ENCODE measurements at places on chromosomes 1 and 21.

DNA sequence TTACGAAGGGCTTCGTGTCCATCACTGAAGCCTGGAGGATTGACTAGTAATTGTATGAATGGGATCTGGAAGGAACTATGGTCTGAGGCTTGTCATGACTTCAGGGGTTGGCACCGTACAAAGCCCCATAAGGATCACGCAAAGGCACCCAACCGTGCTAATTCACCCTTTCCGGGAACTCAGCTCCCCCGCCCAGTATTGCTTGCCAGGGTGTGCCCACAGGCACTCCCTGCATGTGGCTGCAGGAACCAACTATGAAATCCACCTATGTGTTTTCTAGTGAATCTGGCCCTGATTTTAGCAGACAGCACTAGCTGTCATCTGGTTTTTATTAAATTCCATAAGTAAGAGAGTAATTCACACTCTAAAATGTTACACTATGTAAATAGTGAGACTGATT is 139.2 kb downstream of the TM2D1 start:
- no peak for DNase-seq

GRCh38 chr1:53081384-53082066 is 19.5 kb downstream of the PODN start:
- no peak for DNase-seq

DNA sequence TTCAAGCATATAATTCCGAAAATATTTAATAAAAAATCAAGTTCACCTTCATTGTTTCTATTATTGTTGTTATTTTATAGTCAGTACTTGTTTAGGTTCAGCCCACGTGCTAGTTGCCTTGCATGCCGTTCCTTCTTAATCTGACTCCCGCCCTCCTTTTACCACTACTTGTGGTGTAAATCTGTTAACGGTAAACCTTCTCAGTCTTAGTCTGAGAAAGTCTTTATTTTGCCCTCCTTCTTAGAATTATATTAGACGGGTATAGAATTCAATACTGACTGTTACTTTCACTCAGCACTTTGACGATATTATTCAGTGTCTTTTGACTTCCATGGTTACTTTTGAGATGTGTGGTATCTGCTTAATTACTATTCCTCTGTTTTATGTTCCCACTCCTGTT is 104.8 kb downstream of the RGL1 start:
- DNase-seq, result no peak

GRCh38 chr1:30948278-30948677 is 39.7 kb upstream of the SDC3 start:
- no peak for DNase-seq

- no peak for DNase-seq
Observed at GRCh38 chr1:101971304-101971703, 25.4 kb downstream of the OLFM3 start.

DNA sequence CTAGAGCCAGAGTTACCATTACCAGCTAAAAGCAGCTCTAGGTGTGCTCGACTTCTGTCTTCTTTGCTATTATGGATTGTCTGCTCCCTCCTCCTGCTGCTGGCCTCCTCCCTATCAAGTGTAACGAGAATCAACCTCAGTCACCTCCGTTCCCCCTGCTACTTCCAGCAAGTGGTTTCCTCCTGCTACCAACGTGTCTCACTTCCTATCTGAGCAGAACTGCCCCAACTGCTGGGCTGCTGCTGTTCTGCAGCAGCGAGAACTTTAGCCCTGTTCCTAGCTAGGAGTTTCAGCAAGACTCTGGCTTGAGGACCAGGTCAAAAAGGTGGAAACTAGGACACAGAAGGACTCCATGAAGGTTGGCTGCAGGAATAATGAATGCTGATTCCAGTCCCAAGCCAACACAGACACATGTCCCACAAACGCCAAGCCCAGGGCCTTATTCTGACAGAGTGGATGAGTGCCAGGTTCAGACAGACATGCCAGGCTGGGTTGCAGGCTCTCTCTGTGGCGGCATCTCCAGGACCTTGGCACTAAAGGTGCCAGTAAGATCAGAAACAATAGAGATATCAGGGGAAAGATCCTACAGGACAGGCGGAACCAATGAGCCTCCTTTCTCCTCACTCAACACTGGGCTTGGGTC is 46.9 kb downstream of the CD34 start:
- DNase-seq, result no peak

GRCh38 chr1:56901716-56902115 is 47.1 kb downstream of the C8A start:
- no peak for DNase-seq

DNA sequence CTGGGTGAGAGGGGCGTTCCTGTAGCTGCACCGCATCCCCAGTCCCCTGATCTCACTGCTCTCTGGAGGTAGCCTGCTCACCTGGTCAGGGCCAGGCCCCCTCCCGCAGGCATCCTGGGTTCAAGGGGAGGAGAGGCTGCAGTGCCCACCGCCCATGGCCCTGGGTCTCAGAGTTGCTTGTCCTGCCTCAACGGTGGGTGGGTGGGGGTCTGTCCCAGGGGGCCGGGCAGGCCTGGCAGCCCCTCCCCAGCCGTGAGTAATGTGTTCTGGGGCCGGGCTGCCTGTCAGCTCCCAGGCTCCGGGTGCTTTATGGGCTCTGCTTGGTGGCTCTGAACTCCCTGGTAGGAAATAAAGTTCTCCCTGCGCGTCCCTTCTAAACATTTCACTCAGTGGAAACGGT is 126.9 kb downstream of the CASZ1 start:
- DNase-seq, result no peak

- DNase-seq, result peak; percentile 57
Observed at GRCh38 chr1:225998560-225999226, 450 bp downstream of the SDE2 start.

DNA sequence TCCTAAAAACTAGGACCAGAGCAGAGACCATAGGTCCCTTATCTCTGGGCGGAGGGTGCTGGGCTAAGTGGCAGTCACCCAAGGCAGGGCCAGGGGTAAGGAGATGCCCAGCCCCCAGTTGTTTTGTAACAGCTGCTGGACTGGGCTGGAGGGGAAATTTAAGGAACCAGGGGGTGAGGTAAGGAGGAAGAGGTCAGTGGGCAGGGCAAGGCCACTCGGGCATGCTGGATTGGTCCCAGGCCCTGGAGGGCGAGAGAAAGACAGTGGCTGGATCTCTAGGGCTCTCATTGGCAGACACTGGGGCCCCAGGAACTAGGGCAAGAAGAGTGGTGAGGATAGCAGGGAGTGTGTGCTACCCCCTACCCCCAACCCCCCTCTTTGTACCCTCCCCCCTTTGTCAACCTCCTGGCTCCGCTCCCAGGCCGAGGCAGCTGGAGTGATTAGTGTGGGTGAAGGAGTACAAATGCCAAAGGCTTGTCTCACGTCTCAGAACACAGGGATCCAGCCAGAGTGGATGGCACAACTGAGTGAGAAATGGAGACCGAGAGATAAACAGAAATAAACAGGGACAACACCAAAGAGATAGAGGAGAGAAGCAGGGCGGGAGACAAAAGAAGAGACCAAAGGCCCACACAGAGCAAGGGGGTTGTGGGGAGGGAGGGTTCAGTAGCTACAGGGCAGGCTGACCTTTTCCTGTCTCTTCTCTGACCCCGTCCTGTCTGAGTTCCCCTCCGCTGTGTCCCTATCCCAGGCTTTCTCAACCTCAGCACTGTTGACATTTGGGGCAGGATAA is 20.5 kb upstream of the THRAP3 start:
- peak; percentile 42 for DNase-seq

- DNase-seq, result no peak
Observed at GRCh38 chr21:36849461-36850105, 116.9 kb downstream of the HLCS start.

GRCh38 chr1:119132179-119132578 is 8.3 kb downstream of the WARS2 start:
- DNase-seq, result no peak

- DNase-seq, result no peak
Observed at GRCh38 chr1:38217316-38217715, 170.7 kb upstream of the POU3F1 start.

- no peak for DNase-seq
Observed at GRCh38 chr1:245656189-245656717, 501.5 kb downstream of the KIF26B start.

DNA sequence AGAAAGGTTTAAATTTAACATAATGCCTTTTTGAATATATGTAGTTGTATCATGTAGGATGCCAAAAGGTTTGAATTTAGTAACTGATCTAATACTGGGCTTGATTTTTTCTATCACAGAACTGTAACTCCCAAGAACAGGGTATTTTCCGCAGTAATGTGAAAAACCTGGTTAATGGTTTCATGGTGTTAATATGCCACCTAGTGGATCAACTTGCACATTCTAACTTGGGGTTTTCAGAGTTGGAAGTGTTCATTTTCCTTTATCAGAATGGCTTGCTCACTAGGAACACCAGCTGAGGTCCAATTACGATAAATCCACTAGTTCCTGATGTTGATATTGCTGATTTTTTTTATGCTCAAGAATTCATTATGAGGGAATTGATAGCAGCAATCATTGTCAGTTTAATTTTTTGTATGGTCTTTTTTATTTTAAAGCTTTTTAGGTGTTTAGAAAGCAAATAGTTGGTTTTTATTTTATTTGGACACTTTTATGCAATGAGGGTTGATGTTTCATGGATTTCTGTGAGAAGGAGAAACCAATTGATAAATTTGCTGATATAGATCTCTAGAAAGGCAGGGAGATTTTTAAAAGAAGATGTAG is 157.2 kb downstream of the PLA2G4A start:
- peak; percentile 36 for DNase-seq

DNA sequence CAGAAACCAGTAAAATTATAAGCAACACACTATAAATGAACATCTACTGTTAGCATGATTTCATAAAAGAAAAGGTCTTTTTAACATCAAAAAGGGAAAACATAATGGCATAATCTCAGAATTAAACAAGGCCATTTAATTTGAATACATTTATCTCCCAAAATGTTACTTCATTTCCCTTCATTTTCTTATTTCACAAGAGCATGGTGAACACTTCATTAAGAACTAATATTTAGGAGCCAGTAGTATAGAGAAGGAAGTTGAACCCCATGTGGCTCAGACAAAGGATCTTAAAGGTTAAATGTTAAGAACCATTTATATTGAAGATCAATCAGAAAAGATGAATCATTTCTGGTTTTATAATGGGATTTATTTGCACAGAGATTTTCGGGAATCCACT is 981.7 kb downstream of the TTLL7 start:
- no peak for DNase-seq

- no peak for DNase-seq
Observed at GRCh38 chr1:179298952-179299351, 5.4 kb downstream of the SOAT1 start.

- no peak for DNase-seq
Observed at GRCh38 chr21:34835526-34835925, 166.7 kb downstream of the CLIC6 start.

GRCh38 chr1:154839691-154840090 is 30.4 kb downstream of the KCNN3 start:
- DNase-seq, result peak; percentile 7

DNA sequence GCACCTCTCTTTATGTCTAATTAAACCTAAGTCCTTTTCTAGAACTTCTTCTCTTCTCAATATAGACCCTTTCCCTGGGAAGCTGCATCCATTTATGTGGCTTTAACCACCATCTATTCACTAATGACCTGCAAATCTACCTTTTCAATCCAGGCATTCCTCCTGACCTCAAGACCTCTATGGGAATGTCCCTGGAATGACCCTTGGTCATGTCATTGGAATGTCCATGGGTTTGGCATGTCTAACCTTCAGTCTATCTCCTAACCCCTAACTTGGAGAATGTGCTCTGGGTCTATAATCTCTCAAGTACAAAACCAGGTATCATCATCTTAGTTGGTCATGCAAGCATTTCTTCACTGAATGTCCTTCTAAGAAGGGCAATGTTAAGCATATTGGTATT is 196.1 kb downstream of the KCNH1 start:
- DNase-seq, result peak; percentile 18

- no peak for DNase-seq
Observed at GRCh38 chr1:108107658-108108057, 92.5 kb downstream of the SLC25A24 start.

GRCh38 chr1:202134645-202135172 is 9.8 kb downstream of the ARL8A start:
- DNase-seq, result no peak

DNA sequence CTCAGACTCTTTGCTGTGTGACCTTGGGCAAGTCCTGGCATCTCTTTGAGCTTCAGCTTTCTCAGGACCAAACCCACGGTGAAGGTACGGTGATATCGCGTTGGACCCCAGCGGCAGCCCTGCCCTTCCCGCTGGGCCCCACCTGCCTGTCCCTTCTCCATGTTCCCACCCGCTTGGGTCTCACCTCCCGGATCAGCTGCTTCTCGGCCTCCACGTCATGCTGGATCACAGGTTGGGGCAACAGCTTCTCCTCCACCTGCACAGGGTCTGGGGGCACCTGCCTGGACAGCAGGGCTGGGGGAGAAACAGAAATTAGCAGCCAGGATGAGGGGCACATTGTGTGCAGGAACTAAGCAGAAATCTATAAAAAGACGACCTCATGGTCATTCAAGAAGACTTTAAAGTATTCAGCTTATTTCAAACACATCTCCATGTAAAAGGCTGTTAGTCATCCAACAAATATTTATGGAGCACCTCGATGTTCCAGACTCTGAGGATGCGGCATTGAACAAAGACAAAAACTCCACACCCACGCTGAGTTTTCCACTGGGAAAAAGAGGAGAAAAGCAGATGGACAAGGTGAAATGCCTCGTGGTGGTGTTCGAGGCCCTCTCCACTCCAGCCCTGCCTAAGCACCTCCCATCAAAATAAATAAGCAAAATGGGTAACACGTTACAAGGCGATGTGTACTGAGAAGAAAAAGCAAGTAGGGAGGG is 19.5 kb downstream of the KIF17 start:
- peak; percentile 86 for DNase-seq

GRCh38 chr1:81998165-81998564 is 197.4 kb downstream of the ADGRL2 start:
- no peak for DNase-seq

GRCh38 chr1:27391511-27392095 is 819 bp upstream of the GPR3 start:
- DNase-seq, result peak; percentile 56

- DNase-seq, result no peak
Observed at GRCh38 chr1:100607628-100608240, 69.8 kb downstream of the GPR88 start.

GRCh38 chr1:220682901-220683576 is 7.1 kb upstream of the C1orf115 start:
- DNase-seq, result no peak

DNA sequence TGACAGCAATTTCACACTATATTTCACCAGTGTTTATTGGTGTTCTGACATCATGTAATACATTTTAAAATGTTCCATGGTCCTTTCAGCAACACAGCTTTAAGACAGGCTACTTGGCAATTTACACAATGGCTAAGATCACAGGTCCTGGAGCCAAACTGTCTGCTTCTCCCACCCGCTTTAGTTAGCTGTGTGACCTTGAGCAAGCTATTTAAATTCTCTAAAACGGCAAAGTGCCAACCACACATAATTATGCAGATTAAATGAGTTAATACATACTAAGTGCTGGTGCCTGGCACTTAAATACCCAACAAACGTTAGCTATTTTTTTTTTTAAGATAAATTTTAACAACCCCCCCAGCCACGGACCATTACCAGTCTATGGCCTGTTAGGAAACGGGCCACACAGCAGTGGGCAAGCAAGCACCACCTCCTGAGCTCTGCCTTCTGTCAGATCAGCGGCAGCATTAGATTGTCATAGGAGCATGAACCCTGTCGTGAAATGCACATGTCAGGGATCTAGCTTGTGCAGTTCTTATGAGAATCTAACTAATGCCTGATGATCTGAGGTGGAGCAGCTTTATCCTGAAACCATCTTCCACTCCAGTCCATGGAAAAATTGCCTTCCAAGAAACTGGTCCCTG is 26.9 kb downstream of the SOD1 start:
- DNase-seq, result no peak

- peak; percentile 57 for DNase-seq
Observed at GRCh38 chr1:26016258-26016952, 5.2 kb upstream of the EXTL1 start.

GRCh38 chr1:226864311-226864710 is 6.1 kb upstream of the PSEN2 start:
- DNase-seq, result no peak
